Activated CD4-positive, alpha-beta T cell treated with anti-CD3 and anti-CD28 coated beads for 24 hours (primary cell): ENCODE measurements at places on chromosomes 6 and 20.

GRCh38 chr20:61538183-61538942 lies 286.3 kb downstream of the CDH4 start:
- DNase-seq, result no peak

DNA sequence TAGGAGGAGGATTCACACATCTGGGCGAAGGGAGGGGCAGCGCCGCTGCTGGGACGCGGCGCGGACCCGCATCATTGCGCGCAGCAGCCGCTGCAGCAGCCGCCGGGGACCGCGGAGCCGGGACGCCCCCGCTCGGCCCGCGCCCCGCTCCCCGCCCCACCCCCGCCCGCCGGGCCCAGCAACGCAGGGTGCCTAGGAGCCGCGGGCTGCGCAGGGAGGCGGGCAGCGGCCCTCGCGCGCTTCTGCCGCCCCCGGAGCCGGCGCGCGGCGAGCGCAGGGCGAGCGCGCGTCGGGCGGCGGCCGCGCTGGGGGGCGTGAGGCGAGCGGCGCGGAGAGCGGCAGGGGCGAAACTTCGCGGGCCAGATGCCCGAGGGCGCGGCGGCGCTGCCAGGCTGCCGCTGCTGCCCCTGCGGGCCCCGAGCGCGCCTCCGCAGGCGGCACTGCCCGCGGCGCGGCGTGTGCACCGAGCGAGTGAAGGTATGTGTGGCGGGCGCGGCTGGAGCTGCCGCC lies at the start of gene NKAIN2:
NKAIN2 (plus strand) TSS at position 362 of the 510 bp plus-strand sequence.
- DNase-seq, result no peak

DNA sequence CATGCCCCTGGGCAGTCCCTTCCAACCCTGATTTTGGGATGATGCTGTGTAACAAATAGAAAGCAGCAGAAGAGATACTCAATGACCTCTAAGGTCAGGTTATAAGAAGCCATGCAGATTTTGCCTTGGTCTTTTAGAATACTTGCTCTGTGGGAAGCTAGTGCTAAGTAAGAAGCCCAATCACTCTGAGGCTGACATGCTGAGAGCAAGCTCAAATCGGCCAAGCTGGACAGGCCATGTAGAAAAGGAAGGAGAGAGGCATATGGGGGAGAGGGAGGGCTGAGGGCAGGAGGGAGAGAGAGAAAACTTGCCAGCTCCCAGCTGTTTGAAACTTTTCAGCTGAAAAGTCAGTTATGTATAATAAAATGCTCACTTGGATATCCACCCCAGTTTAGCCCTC lies 1021.6 kb upstream of the MAP3K7 start:
- DNase-seq, result no peak

- DNase-seq, result no peak
Measured at GRCh38 chr6:1871724-1872315, 262.1 kb downstream of the FOXC1 start.

GRCh38 chr20:41140226-41141133 lies 3.1 kb downstream of the PLCG1 start:
- no peak for DNase-seq

DNA sequence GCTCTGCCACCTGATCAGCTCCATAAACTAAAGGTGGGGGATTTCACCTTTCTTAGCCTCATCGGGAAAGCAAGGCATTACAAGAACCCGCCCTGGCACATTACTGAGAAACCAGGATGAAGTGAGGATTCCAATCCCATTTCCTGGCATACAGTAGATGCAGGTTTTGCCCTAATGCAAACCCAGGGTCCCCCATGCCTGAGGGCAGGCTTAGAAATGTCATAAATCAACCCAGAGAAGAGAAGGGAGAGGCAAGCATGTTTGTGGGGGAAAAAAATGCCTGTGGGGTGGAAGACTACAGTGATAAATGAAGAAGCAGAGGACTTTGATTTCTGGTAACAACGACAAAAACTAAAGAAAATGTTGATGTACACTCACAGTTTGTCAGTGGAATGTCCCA lies 18.0 kb upstream of the PMEPA1 start:
- DNase-seq, result no peak

GRCh38 chr20:18839507-18840247 lies 26.1 kb downstream of the SCP2D1 start:
- no peak for DNase-seq

DNA sequence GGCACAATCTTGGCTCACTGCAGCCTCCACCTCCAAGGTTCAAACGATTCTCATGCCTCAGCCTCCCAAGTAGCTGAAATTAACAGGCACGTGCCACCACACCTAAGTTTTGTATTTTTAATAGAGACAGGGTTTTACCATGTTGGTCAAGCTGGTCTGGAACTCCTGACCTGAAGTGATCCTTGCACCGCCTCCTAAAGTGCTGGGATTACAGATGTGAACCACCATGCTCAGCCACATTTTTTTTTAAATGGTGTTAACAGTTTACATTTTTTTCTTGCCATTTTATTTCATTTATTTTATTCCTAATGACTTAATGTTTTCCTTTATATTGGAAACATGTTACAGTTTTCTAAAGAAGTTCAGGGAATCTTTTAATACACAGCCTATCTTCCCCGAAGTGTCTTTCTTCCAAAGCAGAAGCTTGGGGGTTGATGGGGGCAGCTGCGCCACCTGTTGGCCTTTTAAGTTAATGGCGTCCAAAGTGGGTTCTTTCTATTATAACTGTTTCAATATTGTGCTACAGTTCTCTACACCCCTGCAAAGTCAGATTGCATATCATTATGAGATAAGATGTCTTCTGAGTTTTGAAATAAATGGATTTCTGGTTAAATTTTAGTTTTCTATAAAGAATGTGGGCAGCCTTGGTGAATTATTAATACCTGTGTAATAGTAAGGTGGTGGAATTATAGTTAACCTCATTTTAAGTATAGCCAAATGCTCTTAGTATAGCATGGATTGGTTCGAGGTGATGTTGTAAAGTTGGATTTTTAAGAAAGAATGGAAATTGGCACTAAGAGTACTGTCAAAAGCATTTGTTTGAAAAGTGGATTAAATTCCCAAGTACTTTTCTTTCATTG lies 42.0 kb upstream of the PLCG1 start:
- DNase-seq, result peak; percentile 18

GRCh38 chr20:34579191-34579978 lies 20.9 kb downstream of the MAP1LC3A start:
- DNase-seq, result no peak

- DNase-seq, result no peak
Measured at GRCh38 chr6:89154131-89154530, 8.3 kb downstream of the PM20D2 start.

DNA sequence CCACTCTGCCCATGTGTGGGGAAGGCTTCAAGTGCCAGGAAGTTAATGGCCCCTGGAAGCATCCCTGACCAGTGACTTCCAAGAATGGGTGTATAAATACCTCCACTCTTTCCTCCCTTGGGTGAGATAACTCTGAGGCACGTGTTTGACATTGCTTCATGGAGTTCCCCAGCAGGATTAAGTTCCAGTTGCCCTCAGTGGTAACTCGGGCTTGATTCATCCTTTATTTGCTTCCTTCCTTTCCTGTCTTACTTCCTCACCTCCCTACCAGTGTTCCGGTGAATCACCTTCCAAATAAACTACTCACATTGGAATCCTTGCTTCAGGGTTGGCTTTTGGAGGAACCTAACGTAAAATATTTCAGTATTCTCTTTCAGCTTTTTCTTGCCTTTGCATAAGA lies 84.6 kb upstream of the JAG1 start:
- DNase-seq, result no peak

GRCh38 chr6:36423101-36423824 lies 19.4 kb downstream of the PXT1 start:
- DNase-seq, result peak; percentile 97

DNA sequence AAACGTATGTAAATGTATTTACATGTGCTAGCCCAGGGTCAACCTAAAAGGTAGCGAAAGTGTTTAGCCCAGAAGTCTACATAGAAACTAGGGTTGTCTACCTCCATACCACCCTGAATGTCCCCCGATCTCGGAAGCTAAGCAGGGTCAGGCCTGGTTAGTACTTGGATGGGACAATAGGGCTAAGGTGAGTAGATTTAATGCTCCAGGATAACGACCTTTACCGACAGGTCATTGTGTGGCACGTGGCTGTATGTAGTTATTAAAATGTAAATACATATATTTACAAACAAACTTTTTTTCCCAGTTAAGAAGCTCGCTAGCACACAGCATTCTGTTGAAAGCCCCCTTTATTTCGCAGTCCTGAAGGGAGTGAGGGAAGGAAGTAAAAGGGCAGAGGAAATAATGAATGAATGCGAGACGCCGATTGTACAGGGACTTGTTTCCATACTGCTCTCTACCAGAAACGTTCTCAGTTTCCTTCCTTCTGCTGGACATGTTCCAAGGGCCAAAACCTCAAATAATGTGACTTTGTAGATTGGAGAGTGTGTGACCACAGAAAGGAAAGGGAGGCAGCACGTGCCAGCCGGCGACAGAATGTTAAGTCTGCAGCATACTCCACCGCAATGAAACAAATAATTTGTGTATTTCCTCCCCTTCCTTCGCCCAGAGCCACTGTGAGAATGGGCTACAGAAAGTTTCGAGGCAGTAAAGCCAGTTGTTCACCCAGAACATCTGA lies 612 bp downstream of the ADAT2 start:
- peak; percentile 9 for DNase-seq

DNA sequence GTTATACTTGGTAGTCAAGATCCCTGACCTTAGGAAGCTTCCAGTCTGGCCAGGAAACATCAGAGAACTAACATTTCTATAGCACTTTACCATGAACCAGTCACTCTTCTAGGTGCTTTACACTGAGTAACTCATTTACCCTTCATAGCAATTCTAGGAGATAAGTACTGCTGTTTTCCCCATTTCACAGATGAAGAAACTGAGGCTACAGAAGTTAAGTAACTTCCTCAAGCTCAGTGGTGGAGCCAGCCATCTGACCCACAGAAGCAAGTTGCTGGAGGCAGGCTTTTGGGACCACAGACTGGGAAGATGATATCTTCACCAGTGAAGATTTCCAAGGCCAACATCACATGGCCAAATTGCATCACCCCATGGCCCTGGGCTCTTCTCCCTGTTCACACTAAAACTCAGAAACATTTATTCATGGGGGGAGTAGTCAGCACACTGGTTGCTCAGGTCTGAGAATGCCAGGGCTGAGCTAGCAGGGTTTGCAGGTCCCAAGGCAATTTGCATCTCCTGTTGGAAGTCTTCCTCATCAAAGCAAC lies 70.3 kb downstream of the UNC5CL start:
- DNase-seq, result no peak

DNA sequence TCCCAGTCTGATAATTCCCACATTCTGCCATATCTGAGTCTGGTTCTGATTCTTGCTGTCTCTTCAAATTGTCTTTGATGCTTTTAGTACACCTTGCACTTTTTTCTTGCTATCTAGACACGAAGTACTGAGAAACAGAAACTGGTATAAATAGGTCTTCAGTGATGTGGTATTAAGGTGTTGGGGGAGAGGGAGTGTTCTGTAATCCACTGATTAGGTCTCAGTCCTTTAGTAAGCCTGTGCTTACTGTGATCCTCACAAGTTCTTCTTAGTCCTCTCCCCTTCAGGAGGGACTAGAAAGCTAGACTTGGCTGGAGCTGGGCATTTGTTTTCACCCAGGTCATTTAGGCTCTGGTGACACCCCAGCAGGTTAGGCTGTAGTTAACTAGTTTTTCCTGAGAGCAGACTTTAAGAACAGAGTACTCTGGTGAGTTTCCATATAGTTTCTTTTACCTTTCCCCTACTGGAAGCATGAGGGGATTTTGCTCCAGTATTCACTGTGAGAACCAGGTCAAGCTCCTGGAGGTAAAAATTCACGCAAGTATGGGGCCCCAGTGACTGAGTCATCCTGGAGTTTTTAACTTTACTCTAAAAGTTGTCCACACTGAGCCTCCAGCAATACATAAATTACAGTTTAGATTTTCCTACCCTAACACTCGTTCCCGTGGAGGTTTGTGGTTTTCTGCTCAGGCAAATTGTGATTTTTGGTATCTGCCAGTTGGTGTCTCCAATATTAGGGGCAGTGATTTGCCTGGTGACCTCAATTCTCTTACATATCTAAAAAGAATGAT lies 154.6 kb downstream of the CDKAL1 start:
- no peak for DNase-seq

DNA sequence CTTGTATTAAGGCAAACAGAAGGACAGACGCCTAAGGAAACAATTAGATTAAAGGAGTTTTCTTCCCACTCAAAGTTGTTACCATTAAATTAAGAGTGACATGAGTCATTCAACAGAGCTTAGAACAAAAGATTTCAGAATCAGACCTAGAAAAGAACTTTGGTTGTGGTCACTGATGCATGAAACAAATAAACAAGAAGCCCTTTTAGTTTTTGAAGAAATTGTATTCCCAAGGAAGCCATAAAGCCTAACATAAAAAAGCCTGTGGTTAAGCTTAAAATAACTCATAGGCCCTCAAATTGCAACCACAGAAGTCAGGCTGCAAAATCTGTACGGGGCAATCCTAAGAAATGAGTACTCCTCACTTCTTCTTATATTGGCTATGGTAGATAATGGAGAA lies 17.9 kb upstream of the TRIM26 start:
- DNase-seq, result no peak

DNA sequence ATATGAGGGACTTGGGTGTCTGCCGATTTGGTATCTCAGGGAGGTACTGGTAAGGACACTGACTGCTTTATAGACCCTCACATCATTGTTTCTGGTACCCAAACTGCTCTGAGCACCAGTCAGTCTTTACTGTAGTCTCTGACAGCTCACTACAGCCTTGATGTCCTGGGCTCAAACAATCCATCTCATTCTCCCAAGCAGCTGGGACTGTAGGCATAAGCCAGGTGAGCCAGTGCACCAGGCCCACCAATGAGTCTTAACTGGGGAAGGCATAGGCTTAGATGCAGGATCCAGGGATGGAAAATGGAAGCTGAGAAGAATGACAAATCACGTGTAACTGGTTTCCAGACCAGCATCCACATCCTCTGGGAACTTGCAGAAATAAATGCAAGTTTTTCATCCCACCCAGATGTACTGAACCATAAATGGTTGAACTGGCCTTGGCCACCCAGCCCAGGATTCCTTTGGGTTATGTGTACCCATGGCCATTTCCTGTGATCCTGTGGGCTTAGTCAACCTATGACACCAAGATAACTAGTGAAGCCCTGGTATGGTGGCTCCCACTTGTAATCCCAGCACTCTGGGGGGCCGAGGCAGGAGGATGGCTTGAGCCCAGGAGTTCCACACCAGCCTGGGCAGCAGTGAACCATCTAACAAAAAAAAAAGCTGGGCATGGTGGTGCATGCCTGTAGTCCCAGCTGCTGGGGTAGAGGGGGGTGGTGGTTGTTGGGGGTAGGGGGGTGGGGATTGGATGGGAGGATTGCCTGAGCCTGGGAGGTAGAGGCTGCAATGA lies 5.8 kb downstream of the TUBB start:
- DNase-seq, result no peak
